ENCODE measurements at places on chromosomes 13 and 19.

DNA sequence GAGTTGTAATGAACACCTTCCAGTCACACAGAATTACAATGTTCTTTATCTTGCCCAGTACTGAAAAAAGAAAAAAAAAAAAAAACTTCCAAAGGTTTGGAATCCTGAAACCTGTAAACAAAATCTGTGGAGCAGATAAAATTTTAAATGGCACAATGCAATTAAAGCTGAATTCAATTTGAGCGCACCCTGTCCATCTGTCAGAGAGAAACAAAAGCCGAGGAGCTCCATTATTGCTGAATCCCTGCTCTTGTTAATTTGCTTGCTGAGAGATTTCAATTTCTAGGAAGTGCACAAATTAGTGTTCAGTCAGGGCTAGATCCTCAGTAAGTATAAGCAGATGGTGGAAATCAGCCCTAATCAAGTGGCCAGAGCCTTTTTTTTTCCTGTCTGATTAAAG, 65.2 kb downstream of the DACH1 start:
- no peak for DNase-seq

DNA sequence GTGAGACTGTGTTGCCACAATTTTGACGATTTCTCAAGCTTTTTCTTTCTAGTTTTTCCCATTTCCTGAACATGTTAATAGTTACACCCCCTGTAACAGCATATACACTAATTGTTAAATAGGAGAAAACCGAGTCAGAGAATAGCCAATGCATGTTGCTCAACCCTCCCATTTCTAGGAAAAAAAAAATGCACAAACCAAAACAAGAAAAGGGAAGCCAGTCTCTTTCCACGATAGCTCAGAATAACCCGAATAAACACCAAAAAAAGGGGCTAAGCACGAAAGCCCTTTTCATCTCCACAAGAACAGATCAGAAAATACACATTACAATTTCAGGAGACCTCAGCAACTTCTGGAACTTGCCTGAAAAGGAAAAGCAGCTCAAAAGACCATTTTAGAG, 16.3 kb downstream of the LATS2 start:
- DNase-seq = no peak

GRCh38 chr13:34410678-34411077, 531.4 kb upstream of the NBEA start:
- DNase-seq = no peak

GRCh38 chr13:43397111-43397510, 373.7 kb downstream of the DNAJC15 start:
- DNase-seq = no peak

DNA sequence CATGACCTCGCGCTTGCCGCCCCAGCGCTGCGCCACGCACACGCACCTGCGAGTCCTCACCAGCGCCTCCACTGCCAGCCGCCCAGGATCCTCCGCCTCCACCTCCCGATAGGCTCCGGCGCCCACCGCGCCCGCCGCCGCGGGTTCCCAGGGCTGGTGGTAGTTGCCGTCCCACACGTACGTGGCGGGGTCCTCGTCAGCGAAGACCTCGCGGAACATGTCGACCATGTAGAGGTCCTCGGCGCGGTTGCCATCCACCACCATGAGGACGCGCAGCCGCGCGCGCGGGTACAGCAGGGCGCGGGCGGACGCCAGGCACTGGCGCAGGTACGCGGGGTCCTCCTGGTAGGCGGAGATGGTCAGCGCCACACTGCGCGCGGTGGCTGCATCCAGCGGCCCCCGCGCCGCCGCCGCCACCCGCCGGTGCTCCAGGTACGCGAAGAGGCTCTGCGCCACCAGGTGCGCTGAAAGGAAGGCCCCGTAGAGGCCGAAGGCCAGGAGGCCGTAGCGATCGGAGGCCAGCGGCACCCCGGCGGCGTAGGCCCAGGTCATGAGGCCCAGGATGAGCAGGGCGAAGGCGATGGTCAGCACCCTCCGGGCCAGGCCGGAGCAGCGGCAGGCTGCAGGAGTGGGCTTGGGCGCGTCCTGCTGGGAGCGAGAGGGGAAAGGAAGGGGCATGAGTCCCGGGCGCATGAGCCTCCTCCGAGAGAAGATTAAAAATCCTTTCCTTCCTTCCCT, 4.4 kb downstream of the HAS1 start:
- DNase-seq = no peak

DNA sequence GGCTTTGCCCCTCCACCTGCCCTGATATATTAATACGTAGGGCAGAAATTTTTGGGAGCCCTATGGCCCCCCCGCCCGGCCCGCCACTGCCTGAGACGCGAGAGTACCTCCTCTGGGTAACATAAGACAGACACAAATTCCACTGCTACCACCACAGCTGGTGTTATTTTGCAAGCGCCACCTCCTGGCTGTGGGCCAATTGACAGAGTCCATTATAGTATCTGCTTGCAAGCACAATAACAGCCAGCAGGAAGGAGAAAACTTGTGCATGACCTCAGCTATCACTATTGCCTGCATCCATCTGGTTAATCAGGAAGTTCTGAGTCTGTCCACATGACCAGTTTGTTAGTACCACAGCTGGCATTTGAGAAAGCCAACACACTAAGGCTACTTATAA, 25.3 kb upstream of the OR10H2 start:
- DNase-seq = no peak

- no peak for DNase-seq
Observed at GRCh38 chr19:41998246-41999020, 4.4 kb upstream of the ATP1A3 start.

- no peak for DNase-seq
Observed at GRCh38 chr19:55545443-55545842, at the start of gene SBK3. SBK3 (minus strand) TSS chr19:55545543; CDS start chr19:55545543, 0 bp downstream.

- DNase-seq = no peak
Observed at GRCh38 chr13:101325423-101325822, 90.9 kb downstream of the NALCN start.

All from activated T-helper 9 cell treated with anti-CD3 and anti-CD28 coated beads, Interleukin-2, amount 50 U/mL, for 16 hours (primary cell).